ENCODE measurements at places on chromosomes 4 and X. TPM values are rescaled to one million over a fixed set of nuclear protein-coding genes. Genes with fewer than 3 reads are reported as not detected.

GRCh38 chrX:32741910-32742309 is 469.4 kb downstream of the DMD start:
- H3K27ac ChIP-seq: peak overlapping the region; percentile 16
- H3K4me1 ChIP-seq: no peaks in the 10 kb centered on the region
- DNase-seq: peak; percentile 8

GRCh38 chr4:128483816-128484215 is 196.2 kb upstream of the PGRMC2 start:
- H3K27ac ChIP-seq: no peak overlapping the region
- no peaks in the 10 kb centered on the region for H3K36me3 ChIP-seq
- H3K27me3 ChIP-seq: no peaks in the 10 kb centered on the region

DNA sequence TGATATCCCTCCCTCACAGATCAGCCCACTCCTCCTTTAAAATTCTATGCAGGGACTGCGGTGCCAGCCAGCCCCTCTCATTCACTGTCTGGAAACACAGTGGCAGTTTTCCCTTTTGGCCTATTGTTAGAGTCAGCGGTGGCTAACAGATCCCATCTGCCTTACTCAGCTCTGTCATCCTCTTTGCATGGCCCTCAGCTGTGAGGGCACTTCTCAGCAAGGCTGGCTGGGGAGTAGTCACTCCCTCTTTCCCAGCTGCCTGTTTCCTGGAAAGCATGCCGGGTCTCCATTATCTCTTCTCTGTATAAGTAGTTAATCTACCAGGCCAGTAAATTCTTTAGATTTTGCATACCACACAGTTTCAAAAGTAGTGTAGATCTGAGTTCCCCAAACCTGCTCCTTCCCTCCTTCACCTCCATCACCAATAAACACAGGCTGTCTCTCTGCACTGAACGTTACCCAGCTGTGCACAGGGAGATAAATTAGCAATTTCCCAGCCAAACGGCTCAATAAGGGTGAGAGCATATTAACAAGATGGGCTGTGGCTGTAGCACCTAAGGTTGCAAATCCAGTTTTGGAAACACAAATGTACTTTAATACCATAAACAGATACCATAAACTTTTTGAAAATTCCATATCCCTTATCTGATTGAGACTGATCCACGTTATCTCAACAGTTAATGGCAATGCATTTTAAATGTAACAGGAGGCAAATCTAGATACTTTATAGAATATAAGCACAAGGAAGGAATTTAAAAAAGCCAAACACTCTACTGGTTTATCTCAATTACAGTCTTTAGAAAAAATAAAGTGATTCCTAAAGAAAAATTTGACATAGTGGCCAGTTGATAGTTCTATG is 229.3 kb downstream of the ANKRD50 start:
- H3K4me1 ChIP-seq: peaks cover under 1% of the 10 kb centered on the region
- H3K27me3 ChIP-seq: no peaks in the 10 kb centered on the region
- H3K27ac ChIP-seq: no peak overlapping the region
- H3K36me3 ChIP-seq: no peaks in the 10 kb centered on the region
- DNase-seq: no peak
- H3K4me3 ChIP-seq: no peak overlapping the region

- peaks cover 12% of the 10 kb centered on the region for H3K36me3 ChIP-seq
- no peaks in the 10 kb centered on the region for H3K27me3 ChIP-seq
- H3K4me1 ChIP-seq: no peaks in the 10 kb centered on the region
- no peak overlapping the region for H3K27ac ChIP-seq
- DNase-seq: no peak
Observed at GRCh38 chrX:154445776-154446175, 1.8 kb downstream of the FAM50A start.

DNA sequence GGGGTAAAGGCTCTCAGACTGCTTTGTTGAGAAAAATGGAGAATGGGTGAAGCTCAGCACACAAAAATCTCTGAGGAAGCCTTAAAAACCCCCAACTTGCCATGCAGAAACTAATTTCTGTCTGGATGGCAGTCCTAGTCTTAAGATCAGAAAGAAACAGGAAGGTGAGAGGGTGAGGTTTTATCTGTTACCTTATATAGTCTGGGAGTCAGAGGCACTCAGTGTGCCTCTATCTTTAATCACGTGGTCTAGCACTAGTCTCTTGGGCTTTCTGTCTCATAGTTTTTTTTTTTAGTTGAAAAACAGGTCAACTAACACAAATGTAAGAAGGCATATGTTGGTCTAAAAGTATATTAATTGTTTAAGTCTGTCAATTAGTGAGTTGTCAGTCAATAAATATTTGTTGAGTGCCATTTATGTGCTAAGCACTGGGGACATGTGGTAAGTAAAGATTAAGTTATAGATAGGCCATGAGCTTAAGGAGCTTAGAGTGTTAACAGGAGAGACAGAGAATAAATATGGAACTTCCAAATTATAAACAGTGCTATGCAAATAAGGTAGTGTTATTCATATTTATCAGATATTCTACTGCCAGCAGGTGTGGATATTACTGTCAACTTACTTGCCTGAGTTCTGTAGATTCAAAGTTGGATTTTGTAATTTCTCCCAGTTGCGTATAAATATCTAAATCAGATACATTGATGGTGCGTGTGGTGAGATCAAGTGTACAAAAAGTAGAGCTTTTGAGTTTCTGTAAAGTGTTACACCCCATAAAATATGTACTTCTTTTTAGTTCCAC is 7.0 kb downstream of the CYBB start:
- no peak overlapping the region for H3K4me3 ChIP-seq
- no peak for DNase-seq
- H3K36me3 ChIP-seq: no peaks in the 10 kb centered on the region

DNA sequence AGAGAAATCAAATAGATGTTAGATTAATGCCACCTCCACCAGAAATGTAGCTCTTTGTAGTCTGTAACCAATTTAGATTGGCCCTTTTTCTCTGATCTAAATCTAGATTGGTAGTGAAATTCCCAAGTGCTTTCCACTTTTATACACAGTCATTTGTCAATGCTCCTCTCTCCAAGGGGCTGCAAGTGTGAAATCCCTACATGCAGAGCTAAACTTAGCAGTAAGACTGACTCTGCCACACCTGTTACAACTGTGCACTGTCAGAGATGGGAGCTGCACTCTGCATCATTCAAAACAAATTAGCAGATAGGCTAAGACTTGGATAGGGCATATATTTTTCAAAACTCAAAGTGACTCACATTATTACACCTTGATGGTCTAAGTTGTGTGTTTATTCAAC is 9.1 kb downstream of the SERTM2 start:
- DNase-seq: no peak
- H3K4me1 ChIP-seq: no peaks in the 10 kb centered on the region
- no peak overlapping the region for H3K4me3 ChIP-seq
- no peaks in the 10 kb centered on the region for H3K36me3 ChIP-seq
- H3K27me3 ChIP-seq: no peaks in the 10 kb centered on the region
- no peak overlapping the region for H3K27ac ChIP-seq

DNA sequence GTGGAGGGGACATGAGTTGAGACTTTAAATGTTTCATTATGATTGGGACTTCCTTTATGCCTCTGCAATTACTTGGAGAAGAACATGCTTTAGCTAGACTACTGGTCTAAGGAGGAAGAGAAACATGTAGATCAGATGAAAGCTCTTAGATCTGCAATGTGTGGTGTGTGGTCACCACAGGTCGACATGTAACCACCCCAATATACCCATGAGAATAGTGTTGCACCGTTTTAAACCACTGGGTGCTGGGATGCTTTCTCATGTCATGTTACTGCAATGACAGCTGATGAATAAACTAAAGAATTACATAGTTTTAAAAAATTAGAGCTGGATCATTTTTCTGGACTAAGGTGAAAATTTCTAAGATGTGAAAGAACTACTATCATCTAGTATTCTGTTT is 1039.7 kb downstream of the RAPGEF2 start:
- no peak overlapping the region for H3K27ac ChIP-seq
- H3K27me3 ChIP-seq: no peaks in the 10 kb centered on the region
- no peaks in the 10 kb centered on the region for H3K36me3 ChIP-seq
- DNase-seq: no peak

DNA sequence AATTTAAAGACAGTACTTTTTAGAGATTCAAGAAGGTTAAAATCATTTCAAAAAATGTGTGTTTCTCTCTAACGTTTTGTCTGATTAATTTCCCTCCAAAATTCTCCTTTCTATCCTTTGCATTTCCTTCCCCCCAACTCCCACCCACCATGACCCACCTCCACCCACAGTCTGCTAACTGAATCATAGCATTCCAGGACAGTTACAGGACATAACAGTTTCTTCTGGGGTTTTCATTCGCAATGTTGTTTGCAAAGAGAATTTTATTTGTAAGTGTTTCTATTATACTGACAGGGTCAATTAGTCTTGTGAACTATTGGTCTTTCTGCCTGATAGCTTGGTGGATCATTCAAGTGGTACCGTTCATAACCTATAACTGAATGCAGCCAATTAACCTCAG is 53.7 kb downstream of the ANAPC10 start:
- no peaks in the 10 kb centered on the region for H3K4me1 ChIP-seq
- no peaks in the 10 kb centered on the region for H3K27me3 ChIP-seq
- DNase-seq: no peak
- no peak overlapping the region for H3K4me3 ChIP-seq
- no peaks in the 10 kb centered on the region for H3K36me3 ChIP-seq
- no peak overlapping the region for H3K27ac ChIP-seq

- no peak overlapping the region for H3K4me3 ChIP-seq
- H3K27me3 ChIP-seq: no peaks in the 10 kb centered on the region
- H3K4me1 ChIP-seq: no peaks in the 10 kb centered on the region
Observed at GRCh38 chr4:64617800-64618199, 208.6 kb upstream of the TECRL start.

DNA sequence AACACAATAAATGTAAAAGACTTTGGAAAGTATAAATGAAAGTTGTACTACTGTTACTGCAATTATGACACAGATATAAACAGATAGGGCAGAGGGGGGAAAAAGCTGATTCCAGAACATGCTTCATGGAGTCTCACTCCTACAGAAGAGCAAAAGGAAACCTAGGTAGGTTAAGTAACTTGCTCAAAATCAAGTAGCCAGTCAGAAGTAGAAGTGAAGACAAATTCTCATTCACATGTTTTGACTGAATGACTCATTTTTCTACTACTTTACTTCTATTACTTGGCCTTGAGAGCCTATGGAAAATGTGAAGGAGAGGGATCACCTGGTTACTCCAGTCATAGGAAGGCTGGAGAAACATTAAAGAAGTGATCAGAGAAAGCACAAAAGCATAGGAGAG is 23.6 kb upstream of the RASGEF1B start:
- H3K4me3 ChIP-seq: no peak overlapping the region
- no peaks in the 10 kb centered on the region for H3K36me3 ChIP-seq
- no peak for DNase-seq
- peaks cover 11% of the 10 kb centered on the region for H3K4me1 ChIP-seq

DNA sequence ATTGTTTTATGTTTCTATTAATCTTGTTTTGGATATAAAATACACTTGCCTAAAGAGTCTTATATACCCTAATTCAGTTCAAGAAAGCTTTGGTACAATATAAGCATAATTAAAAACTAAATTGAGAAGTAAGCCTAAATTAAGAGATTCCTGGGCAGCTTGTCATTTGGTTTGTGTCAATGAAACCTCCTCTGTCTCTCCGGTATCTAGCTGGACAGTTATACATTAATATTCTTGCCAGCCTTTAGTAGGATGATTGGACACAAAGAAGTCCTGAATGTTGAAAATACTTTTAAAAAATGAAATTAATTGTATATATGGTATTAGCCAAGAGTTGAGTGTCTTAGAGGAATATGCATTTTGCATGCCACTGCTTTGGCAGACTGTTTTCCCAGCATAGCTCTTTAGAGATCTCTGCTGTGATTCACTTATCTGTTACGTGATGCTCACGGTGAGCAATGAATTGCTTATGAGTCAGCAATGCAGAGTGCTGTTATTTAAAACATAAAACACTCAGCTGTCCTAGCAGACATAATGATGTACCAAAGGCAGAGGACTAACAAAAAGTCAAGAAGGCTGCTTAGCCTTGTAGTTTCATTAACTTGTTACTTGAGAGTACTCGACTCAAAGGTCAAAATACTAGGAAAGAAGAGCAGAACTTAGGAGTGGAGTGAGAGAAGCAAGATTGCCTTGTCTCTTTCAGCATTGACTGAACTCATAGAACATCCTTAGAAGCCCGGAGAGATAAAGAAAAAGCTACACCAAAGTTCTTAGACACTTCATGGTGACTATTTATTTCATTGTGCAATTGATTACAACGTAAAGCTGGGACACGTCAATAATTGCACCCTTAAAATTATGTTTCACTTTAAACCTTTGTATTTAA is 1296.1 kb upstream of the PCDH7 start:
- DNase-seq: no peak
- H3K27me3 ChIP-seq: no peaks in the 10 kb centered on the region
- no peak overlapping the region for H3K27ac ChIP-seq
- no peak overlapping the region for H3K4me3 ChIP-seq
- no peaks in the 10 kb centered on the region for H3K36me3 ChIP-seq

- H3K4me3 ChIP-seq: no peak overlapping the region
- no peak for DNase-seq
- no peaks in the 10 kb centered on the region for H3K4me1 ChIP-seq
- H3K36me3 ChIP-seq: no peaks in the 10 kb centered on the region
Observed at GRCh38 chrX:68203646-68204045, 229.6 kb downstream of the OPHN1 start.

GRCh38 chrX:146881521-146881920 is 67.0 kb upstream of the CXorf51A start:
- DNase-seq: no peak
- H3K36me3 ChIP-seq: no peaks in the 10 kb centered on the region
- no peak overlapping the region for H3K27ac ChIP-seq

DNA sequence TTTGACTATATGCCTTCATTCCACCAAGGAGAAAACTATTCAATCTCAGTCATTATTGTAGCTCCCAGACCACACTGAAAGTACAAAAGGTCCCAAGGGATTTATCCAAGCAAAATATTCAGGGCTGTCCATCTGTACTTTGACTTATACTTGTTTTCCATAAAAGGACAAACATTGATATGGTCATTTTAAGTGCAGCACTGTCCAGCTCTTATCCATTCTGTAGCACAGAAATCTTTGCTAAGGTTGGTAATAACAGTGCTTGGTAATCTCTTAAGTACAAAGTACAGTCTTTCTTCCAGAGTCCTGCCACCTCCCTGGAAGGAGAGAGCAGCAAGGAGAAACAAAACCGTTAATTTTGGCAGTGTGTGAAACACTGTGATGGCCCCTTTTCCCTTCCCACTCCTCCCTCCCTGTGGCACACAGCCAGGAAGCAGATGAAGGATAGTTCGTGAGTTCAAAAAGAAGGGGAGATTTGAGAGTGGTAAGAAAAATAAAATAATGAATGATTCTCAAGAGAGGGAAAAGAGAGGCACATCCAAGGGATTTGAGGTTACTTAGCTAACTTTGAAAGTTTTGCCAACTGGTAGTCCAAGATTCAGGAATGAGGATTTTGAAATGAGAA is 6.8 kb upstream of the CXCL2 start:
- DNase-seq: peak; percentile 25
- H3K4me1 ChIP-seq: peaks cover 40% of the 10 kb centered on the region
- no peaks in the 10 kb centered on the region for H3K36me3 ChIP-seq
- no peaks in the 10 kb centered on the region for H3K27me3 ChIP-seq

Gene HTR2C
- total RNA-seq: not detected

Gene TLR10
- total RNA-seq: not detected

Gene SPANXD
- total RNA-seq: not detected

Gene ART3
- total RNA-seq: 71.8 TPM

Gene SERTM2
- not detected for total RNA-seq

Gene PLA2G12A
- total RNA-seq: 52.4 TPM

Gene CEP44
- 12.7 TPM for total RNA-seq

Gene MUC7
- not detected for total RNA-seq

Gene ODAM
- not detected for total RNA-seq

Gene DHX15
- 48.3 TPM for total RNA-seq

All from heart right ventricle (tissue), 16 donors.